CD4-positive, alpha-beta T cell treated with Interleukin-12 subunit alpha and Interleukin-12 subunit beta, for 1 hour (primary cell): ENCODE measurements at places on chromosomes 5 and 9.
A peak's percentile ranks its signal among the peaks of the same experiment; 100 is the strongest.

GRCh38 chr9:111807197-111807596, 12.5 kb upstream of the SHOC1 start:
- DNase-seq = no peak

DNA sequence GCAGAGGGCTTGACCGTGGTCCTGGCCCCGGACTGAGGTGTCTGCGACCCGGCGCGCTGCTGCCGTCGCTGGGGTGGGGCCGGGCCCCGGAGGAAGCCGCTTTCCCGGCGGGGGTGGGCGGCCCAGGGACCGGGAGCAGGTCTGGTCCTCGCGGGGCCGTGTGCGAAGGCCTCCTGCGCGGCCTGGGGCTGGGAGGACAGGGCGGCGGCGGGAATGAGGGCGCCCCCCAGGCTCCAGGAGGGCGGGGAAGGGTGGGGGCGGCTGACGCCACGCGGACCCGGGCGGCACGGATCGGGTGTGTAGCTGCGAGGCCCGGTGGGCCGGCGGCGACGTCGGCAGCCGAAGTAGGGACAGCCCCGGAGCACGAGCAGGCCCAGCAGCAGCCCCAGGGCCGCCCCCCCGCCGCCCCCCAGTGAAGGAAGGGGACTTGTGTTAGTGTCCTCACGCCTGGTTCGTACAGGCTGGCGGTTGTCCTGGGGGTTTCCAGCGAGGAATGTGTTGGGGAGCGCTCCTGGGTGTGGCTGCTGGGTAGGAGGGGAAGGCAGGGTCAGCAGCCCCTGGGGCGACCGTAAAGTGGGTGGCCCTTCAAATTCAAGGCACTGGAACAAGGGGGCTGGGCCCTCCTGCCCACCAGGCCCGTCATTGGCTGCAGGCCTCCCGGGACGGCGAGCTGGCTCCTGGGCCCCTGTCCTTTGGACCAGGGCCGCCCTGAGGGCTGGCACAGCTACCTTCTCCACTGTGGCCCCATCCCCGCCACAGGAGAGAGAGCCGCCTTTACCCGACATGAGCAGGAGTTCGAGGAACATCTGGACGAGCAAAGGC, 597 bp upstream of the TMEM250 start:
- DNase-seq = peak; percentile 32

GRCh38 chr5:177089127-177089526, 2.4 kb downstream of the FGFR4 start:
- no peak for DNase-seq

- no peak for DNase-seq
Measured at GRCh38 chr5:36988396-36988795, 111.8 kb downstream of the NIPBL start.

GRCh38 chr9:113993838-113994540, 84.1 kb downstream of the AMBP start:
- no peak for DNase-seq

DNA sequence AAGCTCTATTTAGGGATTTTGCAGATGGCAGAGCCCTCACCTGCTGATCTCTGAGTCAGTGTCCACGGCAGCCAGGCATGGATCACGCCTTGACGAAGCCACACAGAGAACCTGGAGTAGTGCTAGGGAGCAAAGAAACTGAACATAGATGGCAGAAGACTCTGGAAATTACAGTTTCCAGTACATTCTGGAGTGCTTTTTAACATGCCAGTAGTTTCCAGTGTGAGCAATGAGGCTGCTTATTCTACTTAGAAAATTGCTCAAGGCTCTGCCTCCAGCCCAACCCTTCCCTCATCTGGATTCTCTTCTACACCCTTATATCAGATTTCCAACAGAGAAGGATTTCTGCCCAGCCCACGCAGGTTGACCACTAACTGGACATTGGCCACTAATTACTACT, 203.3 kb downstream of the ADAMTS12 start:
- no peak for DNase-seq

GRCh38 chr9:122256206-122256605, 8.4 kb downstream of the RBM18 start:
- no peak for DNase-seq

DNA sequence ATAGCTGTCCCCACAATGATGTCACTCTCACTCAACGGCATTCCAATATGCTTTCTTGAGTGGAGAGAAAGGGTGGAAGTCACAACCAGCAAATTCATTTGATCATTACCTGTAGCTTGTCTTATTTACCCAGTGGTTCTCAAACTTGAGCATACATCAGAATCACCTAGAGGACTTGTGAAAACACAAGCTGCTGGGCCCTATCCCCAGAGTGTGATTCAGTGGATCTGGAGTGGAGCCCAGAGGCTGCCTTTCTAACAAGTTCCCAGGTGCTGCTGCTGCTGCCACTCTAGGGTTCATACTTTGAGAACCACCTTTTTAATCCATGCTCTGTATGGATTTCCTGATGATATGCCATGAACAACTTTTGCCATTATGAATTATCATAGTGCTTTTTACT, 94.7 kb downstream of the KLHL3 start:
- no peak for DNase-seq

GRCh38 chr9:136059851-136060670, 35.0 kb downstream of the NACC2 start:
- no peak for DNase-seq
